ENCODE measurements at places on chromosomes 16 and 17. TPM values are rescaled to one million over a fixed set of nuclear protein-coding genes. Genes with fewer than 3 reads are reported as not detected.

Gene CD19
- 0.12 TPM for total RNA-seq

Gene SBK1
- 19.4 TPM for total RNA-seq

DNA sequence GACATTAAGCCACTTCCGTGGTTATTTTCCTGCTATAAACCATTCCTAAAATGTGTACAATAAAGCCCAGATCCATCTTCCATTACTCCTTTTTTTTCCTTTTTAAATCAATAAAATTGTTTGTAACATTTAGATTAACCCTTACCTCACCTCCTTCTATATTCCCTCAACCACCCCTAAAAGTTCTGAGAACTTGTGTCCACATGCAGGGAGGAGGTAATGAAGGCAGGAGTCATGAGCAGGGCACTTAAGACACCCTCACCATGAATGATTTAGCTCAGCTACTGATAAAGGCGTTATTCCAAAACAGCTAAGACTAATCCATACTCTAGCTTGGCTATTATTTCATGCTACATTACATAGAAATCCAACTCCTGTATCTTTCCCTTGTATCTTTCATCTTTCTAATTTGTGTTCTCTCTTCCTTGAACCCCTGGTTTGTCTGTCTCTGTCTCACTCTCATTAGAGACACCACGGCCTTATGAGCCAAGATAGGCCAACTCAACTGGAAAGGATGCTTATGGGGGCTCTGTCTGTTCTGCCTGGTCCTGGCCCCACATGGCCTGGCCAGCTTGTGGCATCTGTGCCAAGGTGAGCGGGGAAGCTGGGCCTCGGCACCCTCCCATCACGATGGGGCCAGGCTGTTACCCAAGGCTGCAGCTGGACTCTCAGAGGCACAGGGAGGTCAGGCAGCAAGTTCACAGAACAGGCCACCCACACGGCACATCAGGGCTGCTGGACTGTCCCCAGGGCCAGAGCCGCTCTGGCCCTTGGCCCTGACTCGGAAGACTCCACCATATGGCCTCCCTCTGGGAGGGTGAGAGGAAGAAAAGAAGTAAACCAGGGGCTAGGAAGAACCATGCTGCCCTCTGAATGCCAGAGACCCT is 294.4 kb downstream of the SOX9 start:
- no peaks in the 10 kb centered on the region for H3K36me3 ChIP-seq
- no peak overlapping the region for H3K4me3 ChIP-seq
- peaks cover 2% of the 10 kb centered on the region for H3K27me3 ChIP-seq
- no peaks in the 10 kb centered on the region for H3K4me1 ChIP-seq

DNA sequence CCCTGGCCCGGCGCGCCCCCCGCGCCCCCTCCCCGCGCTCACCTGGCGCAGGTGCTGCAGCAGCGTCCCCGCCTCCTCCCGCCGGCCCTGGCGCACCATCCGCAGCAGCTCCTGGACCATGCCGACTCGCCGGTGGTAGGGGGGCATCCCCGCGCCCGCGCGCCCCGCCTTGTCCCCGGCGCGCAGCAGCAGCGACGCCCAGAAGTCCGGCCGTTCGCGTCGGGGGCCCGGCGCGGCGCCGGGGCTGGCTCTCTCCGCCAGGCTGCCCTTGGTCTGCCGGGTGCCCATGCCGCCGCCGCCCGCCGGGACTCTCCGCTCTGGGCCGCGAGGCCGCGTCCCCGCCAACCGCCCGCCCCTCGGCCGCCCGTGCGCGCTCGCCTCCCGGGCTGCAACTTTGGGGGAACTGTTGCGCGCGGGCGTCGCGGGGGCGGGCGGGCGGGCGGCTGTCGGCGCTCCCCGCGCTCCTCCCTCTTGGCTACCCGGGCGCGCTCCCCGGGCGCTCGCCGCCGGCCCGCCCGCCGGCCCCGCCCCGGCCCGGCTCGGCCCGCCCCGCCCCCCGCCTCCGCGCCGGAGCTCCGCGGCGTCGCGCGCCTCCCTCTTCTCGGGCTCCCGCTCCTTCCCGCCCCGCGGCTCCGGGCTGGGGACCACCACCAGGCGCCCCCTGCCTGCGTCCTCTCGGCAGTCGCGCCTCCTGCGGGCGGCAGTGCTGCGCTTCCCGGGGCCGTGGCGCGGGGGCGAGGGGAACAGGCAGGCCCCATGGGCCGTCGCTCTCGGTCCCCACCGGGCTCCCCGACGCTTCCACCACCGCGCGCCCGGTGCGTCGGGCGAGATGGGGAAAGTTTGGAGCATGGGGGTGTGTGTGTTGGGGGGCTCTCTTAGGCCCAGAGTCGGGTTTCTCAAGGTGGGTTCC is at the start of gene LRRC75A:
Gene LRRC75A (minus strand): TSS at position 491 of the 910 bp plus-strand sequence. CDS start 203 bp downstream, at position 288.
- H3K4me1 ChIP-seq = peaks cover 11% of the 10 kb centered on the region
- H3K27me3 ChIP-seq = peaks cover 44% of the 10 kb centered on the region
- peak within 1 kb of the TSS; percentile 55 for H3K27ac ChIP-seq
- peak; percentile 41 for DNase-seq

Gene PIPOX
- 1.7 TPM for total RNA-seq

DNA sequence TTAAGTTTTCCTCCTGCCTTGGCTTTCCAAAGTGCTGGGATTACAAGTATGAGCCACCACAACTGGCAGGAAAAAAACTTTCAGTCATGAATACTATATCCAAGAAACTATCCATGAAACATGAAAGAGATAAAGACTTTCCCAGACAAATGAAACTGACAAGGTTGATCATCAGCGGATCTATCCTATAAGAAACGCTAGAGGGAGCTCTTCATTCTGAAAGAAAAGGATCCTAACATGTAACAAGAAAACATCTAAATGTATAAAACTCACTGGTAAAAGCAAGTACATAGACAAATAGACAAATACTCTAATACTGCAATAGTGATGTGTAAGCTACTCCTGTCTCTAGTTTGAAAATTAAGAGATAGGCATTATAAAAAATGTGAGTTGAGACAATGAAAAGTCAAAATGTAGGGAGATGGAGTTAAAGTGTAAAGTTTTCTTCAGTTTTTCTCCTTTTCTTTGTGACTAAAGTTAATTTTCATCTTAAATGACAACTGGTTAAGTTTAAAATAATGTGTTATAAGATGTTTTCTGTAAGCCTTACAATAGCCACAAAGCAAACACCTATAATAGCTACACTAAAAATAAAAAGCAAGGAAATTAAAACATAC is 79.6 kb upstream of the TEKT1 start:
- peaks cover 18% of the 10 kb centered on the region for H3K27me3 ChIP-seq
- no peaks in the 10 kb centered on the region for H3K36me3 ChIP-seq
- H3K4me3 ChIP-seq = no peak overlapping the region
- no peak overlapping the region for H3K27ac ChIP-seq
- peak; percentile 23 for DNase-seq

- no peak overlapping the region for H3K4me3 ChIP-seq
- no peaks in the 10 kb centered on the region for H3K36me3 ChIP-seq
- H3K27me3 ChIP-seq = no peaks in the 10 kb centered on the region
Measured at GRCh38 chr17:44267165-44267455, 825 bp downstream of the SLC4A1 start.

Gene TEDC2
- 21.4 TPM for total RNA-seq

DNA sequence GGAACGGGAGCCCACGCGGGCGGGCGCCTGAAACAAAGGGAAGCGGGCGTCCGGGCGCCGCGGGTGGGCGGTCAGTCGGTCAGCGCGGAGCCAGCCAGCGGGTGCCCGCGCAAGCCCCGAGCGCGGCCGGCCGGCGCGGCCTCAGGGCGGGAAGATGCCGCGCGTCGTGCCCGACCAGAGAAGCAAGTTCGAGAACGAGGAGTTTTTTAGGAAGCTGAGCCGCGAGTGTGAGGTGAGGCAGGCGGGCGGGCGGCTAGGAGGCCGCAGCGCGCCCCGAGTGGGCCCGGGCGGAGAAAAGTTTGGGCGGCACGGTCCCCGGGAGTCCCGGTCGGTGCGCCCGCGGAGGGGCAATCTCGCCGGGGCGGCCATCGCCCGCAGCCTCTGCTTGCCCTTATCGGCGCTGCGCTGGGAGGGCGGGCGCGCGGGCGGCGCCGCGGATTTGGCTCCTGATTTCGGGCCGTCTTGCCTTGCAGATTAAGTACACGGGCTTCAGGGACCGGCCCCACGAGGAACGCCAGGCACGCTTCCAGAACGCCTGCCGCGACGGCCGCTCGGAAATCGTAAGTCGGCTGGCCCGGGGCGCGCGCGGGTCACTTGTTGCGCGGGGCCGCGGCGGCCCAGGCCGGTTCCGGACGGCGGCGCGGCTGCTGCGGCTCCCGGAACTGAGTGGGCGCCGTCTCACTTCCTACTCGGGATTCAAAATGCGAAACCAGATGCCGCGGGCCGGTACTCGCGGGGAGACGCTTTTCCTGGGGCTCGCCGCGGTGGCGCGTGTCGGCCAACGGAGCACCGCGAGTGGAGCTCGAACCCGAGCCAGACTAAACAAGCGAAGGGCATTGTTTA is 526 bp downstream of the CBFB start:
- H3K27ac ChIP-seq = peak overlapping the region; percentile 89
- DNase-seq = peak; percentile 64
- H3K36me3 ChIP-seq = peaks cover 38% of the 10 kb centered on the region
- H3K27me3 ChIP-seq = no peaks in the 10 kb centered on the region

Gene RNF151
- total RNA-seq = not detected

GRCh38 chr16:29844575-29845331 is 18.3 kb downstream of the CDIPT start:
- H3K4me1 ChIP-seq = peaks cover 16% of the 10 kb centered on the region
- no peak overlapping the region for H3K4me3 ChIP-seq
- no peaks in the 10 kb centered on the region for H3K27me3 ChIP-seq

DNA sequence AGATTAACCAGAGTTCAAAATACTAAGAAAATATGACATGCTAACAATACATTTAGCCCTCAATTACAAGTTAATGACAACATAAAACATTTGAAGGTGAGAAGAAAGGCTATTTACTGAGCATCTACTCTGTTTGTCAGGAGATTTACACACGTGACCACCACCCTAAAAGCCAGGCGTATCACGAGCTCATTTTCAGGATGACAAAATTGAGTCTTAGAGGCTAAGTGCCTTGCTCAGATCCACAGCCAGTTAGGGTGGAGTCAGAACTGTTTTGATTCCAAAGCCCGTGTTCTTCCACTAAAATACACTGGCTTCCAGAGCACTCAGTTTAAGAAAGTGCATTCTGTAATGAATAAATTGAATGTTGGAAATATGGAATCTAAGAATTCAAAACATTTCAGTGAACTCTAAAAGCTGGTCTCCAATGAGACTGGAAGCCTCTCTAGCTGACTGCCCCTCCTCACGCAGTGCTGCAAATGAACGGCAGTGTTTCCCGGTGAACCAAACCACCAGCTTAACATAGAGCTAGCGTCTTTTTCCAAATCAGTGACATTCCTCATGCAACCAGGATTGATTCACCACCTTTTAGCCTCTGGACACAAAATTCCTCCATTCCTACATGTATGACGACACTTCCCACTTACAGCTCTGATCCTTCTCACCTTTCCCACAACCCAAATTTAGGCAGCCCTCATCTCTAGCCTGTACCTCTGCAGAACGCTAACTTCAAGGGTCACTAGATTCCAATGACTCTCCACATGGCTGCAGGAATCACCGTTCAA is 5.9 kb downstream of the ZDHHC7 start:
- no peak overlapping the region for H3K4me3 ChIP-seq
- no peak for DNase-seq
- no peak overlapping the region for H3K27ac ChIP-seq
- no peaks in the 10 kb centered on the region for H3K36me3 ChIP-seq

DNA sequence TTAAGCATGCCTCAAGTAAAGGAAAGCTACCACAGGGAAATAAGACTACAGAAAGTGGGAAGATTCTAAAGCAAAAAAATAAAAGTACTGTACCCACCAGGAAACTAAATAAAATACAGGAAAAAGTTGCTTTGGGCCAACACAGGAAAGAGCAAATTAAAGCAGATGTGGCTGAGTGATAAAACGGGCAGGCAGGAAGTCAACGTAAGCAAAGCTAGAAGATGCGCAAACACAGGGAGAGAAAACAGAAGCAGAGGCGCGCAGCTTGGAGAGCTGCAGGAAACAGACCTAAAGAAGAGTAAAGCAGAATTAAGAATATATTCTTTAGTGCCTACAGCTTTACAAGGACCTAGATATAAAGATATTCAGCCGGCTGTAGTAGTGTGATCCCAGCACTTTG is 21.7 kb downstream of the USP36 start:
- peak; percentile 80 for DNase-seq
- H3K4me3 ChIP-seq = peak overlapping the region; percentile 65
- peak overlapping the region; percentile 91 for H3K27ac ChIP-seq
- peaks cover 85% of the 10 kb centered on the region for H3K36me3 ChIP-seq
- no peaks in the 10 kb centered on the region for H3K27me3 ChIP-seq
- H3K4me1 ChIP-seq = peaks cover 66% of the 10 kb centered on the region

DNA sequence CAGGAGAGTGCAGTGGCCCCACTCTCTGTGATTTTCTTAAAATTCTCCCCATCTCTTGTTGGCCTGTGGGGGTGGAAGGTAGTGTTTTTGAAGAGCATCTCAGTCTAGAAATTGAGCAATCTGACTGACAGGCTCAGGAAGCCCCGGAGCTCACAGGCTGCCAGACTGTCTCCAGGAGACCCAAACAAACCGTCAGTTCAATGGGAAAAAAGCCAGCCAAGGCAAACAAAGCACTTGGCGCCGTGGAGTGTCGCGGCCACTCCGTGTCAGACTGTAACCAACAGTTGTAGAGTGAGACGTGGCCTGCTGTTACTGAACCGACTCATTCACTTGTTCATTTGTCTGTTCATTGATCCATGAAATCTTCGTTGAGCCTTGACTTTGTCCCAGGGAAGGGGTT is 33.7 kb downstream of the RGS9 start:
- peaks cover 18% of the 10 kb centered on the region for H3K4me1 ChIP-seq
- no peak for DNase-seq
- H3K36me3 ChIP-seq = peaks cover 2% of the 10 kb centered on the region
- no peak overlapping the region for H3K27ac ChIP-seq

Gene RBFOX1
- not detected for total RNA-seq

- no peaks in the 10 kb centered on the region for H3K4me1 ChIP-seq
- peaks cover 4% of the 10 kb centered on the region for H3K27me3 ChIP-seq
- no peak for DNase-seq
- no peak overlapping the region for H3K27ac ChIP-seq
- H3K4me3 ChIP-seq = no peak overlapping the region
Measured at GRCh38 chr17:80445007-80445725, 30.2 kb downstream of the ENDOV start.

Gene GLTPD2
- not detected for total RNA-seq

DNA sequence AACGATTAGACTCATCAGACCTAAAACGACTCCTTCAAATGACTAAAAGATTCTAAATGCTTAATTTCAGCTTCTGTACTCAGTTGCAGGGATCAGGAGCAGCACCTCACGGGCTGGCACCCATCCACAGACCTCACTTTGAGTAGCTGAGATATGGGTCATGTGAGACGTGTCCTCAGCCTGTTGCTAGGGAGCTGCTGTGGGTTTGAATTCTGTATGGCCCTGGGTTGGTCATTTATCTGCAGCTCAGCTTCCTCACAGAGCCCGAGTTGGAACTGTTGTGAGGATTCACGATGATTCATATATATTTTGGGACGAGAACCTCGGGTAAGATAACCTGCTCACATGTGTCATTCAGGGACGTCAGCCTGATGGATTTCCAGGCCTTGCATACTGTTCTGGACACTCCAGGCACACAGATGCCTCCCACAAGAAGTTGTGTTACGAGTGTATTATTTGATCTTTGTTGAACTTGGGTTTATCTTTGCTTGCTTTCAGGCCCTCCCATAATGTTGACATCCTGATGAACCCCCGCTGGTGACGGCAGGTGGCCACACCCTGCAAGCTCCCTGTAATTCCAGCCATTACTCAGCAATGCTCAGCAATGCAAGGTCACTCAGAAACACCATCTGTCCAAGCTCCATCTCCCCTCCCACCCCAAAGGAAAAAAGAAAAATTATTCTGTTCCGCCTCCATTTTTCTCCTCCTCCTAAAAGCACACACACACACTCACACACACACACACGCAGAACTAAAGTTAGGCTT is 137.6 kb downstream of the RBFOX3 start:
- no peak for DNase-seq
- H3K4me1 ChIP-seq = no peaks in the 10 kb centered on the region
- H3K27me3 ChIP-seq = peaks cover 1% of the 10 kb centered on the region
- H3K4me3 ChIP-seq = no peak overlapping the region

Gene ASPA
- total RNA-seq = not detected

Gene CES4A
- total RNA-seq = 28.9 TPM

Measured in activated CD4-positive, alpha-beta T cell treated with anti-CD3 and anti-CD28 coated beads, Interleukin-2, amount 10 ng/mL, durations not matched to agents 7 days and 5 days (primary cell).